Cortex of kidney (tissue), 1 donor: ENCODE measurements at places on chromosomes 5 and 9.

DNA sequence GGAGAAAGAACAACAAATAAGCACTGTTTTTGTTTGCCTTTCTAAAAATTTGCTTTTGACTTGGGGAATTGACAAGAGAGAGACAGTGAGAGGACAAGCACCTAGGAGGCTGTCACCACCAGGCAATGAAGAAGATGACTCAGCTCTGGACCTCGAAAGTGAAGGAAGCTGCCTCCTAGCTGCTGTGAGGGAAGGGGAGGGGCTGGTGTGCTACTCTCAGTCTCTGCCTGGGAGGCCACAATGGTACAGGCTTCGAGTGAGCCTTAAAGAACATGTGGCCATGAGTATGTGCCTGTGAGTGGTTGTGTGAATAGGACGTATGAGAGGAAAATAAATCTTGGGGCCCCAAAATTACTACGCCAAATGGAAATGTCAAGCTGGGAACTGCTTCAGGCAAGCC lies 7.1 kb upstream of the PLK2 start:
- no peak for DNase-seq

DNA sequence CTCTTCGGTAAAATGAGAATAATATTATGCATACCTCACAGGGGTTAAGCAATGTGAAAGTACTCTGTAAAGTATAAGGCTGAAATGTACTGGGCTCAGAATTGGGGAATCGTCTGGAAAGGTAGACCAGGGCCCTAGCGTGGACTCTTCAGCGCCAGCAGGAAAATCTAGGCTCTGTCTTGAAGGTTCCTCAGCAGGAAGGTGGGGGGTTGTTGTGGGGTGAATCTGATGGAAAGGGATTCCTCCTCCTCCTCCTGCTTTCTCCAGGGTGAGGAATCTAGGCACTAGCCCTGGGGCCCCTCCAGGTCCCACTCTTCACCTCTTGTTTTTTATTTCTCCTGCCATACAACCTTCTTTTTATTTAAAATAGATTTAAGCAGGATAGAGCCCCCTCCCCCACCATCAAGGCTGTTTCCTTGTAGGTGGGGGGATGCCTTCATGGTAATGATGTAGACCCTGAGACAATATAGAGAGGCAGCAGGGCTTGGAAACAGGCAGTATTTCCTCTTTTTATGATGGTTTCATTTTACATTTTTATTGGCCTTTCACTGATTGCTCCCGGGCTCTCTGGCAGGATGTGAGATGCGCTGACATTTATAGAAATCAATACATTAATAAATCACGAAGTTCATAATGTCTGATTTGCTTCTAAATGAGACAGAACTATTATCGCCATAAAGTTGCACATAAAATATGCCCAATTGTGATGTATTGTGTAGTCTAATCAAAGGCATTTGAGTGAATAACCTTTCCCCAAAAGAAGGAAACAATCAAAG lies 78.9 kb upstream of the GABRP start:
- DNase-seq, result no peak

GRCh38 chr9:8649160-8649559 lies 849.6 kb upstream of the DMAC1 start:
- no peak for DNase-seq

GRCh38 chr9:113895526-113895925 lies 19.4 kb downstream of the ZNF618 start:
- no peak for DNase-seq

- no peak for DNase-seq
Observed at GRCh38 chr5:31921852-31922305, 252.2 kb downstream of the GOLPH3 start.
